ENCODE measurements at places on chromosomes 6 and 20.

DNA sequence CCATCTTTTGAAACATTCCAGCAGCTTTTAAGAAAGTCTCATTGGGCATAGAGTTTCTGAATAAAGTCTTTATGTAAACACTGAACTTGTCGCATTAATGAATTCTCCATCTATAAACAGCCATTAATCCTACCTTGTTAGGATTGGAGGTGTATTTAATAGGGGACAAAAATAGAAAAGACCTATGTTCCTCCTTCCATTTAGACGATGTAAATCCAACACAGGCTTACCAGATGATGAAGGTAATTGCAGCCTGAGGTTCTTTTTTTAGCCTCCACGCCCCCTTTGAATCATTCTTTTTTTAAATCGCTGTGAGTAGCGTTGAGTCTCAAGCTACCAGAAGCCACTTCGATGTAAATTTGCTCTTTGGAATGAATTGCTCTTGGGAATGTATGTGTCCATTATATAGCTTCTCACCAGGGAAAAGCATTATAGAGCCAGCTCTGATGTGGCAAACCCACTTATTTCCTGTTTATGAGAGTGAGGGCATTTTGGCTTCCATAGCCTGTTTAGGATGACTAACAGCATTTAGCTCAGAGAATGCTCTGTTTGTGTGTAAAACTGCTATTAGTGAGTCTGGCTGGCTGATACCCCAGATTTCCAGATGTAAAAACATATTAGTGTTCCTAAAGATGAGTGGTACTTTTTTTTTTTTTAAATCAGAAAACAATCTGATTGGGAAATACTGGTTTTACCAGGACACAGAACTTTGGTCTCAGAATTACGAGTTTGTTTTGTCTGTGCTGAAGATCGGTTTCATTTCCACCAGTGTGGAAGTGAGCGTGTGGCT lies 74.9 kb upstream of the CLDN20 start:
- DNase-seq = no peak

DNA sequence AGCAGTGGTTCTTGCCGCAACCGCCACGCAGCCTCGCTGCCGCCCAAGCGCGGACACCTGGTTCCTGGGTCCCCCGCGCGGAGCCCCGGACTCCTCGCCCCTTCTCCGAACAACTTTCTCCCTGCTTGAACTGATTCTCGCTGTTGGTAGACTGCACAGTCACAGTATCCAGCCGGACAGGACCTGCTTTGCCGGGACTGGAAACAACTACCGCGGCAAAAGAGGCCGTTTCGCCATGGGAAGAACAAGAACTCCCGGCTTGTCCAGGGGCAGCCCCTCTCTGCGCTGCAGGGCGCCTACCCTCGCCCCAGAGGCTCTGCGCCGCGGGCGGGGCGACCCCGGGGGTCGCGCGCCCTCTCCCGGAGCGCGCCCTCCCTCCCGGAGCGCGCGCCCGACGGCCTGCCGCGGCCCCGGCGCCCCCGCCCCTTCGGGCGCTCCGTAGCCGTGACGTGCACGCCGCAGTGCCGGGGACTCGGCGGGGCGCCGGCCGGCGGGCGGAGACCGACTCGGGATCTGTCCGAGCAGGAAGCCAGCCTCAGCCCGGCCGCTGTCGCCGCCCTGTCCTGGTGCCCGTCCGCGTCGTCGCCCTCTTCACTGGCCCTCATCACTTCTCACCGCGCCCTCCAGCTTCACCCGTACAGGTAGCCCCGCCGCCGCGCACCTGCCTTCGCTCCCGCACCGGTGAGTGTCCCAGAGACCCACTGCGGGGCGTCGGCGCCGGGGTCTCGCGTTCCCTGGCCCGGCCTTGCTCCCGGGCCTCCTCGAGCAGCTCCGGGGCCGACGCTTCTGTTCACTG lies at the start of gene MYO6:
Gene MYO6 (plus strand): TSS at position 497 of the 796 bp plus-strand sequence. CDS start 68,309 bp downstream, outside the sequence.
- peak; percentile 22 for DNase-seq

- DNase-seq = no peak
Observed at GRCh38 chr20:34164381-34164984, 52.4 kb upstream of the EIF2S2 start.

DNA sequence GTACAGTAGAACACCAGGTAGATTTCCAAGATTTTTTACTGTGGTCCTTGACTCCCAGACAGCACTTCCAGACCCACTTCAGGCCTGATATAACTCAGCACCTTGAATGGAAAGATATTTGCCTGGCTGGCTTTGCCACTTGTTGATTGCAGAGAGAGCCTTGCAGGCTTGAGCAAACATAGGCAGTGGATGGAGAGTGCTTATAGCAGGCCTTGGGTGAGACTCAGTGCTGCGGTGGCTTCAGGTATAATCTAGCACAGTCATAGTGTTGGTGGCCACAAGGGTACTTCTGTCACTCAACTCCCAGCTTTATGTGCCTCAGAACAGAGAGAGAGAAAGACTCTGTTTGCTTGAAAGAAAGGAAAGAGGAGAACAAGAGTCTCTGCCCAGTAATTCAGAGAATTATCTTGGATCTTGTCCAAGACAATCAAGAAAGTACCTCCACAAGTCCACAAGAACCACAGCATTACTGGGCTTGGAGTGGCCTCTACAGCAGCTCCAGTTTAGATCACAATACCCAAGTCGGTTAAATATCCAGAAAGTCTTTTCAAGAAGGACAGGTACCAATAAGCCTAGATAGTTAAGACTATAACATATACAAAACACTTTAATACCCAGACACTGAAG lies 70.5 kb upstream of the FKBP1C start:
- DNase-seq = no peak

GRCh38 chr6:5138995-5139827 lies 54.1 kb downstream of the PPP1R3G start:
- DNase-seq = no peak

- DNase-seq = no peak
Observed at GRCh38 chr6:17928514-17929430, 58.7 kb downstream of the KIF13A start.

GRCh38 chr20:23152308-23152892 lies 66.3 kb upstream of the CD93 start:
- DNase-seq = no peak

- DNase-seq = no peak
Observed at GRCh38 chr6:148935705-148936435, 189.0 kb downstream of the UST start.

GRCh38 chr6:144647406-144647964 lies 362.4 kb downstream of the UTRN start:
- DNase-seq = no peak

DNA sequence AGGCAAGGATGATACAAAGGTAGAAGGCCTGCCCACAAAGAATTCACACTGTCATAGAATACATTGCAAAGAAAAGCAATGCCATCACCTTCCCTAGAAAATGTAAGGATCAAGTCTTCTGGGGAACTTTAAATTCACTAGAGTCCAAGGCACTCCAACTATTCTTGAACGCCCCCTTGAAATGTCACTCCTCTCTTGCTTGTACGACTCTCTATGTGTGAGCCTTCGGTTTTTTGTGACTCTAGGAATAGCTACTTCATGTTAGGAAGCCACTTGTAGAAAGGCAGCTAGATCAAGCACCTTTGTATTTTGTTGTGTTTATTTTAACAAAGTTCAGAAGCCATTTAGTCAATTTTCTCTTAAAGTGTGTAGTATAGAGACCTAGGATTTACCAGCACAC lies 159.2 kb upstream of the ARID1B start:
- no peak for DNase-seq

DNA sequence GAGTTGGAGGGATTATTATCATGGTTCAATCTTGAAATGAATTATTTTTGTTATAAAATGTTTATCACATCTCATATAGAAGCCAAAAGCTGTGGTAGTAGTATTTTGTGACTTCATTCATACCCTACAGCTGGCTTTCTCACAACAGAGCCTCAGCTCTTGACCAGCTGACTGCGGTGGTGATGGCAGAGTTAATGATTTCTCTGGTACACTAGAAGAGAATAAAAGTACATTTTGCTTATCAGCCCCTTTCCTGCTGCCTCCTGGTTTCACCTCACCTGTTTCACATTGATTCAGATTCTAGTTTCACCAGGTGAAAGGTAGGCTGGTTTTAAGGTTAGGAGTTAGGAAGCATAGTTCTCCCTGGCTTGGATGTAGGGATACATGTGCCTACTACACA lies 55.7 kb downstream of the AFG1L start:
- no peak for DNase-seq

DNA sequence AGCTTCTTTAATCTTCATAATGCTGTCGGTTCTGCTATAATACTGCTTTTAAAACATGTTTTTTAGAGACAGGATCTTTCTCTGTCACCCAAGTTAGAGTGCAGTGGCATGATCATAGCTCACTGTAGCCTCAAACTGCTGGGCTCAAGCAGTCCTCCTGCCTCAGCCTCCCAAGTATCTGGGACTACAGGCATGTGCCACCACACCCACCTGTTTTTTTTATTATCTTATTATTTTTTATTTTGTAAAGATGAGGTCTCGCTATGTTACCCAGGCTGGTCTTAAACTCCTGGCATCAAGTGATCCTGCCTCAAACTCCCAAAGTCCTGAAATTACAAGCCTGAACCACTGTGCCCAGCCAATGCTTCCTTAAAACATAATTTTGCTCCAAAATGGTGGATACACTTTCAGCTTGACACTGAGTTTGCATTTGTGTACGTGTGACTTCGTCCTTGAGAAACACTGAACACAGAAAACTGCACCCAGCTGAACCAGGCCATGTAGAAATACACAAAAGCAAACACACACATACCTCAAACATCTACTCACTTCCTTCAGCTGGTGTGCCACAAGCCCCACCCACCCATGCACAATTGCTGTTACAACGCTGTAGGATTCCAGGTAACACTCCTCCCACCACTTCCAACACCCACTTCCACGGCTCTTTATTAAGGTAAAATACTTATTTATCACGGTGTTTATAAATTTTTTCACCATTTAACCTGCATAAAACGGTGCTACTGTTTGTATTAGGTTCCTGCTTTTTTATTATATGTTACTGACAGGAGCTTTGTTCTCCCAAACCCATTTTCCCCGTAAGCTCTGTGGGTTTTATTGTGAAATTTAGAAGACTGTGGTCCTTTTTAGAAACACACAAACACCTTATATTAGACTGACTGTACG lies 109.1 kb downstream of the TSHZ2 start:
- no peak for DNase-seq

GRCh38 chr6:25424303-25424702 lies 145.1 kb downstream of the CARMIL1 start:
- DNase-seq = no peak

Measured in D721Med (cell line).